OCI-M1 (cell line): ENCODE measurements at places on chromosomes 4 and X.

GRCh38 chr4:106694232-106694631, 325.7 kb upstream of the GIMD1 start:
- DNase-seq: peak; percentile 50

DNA sequence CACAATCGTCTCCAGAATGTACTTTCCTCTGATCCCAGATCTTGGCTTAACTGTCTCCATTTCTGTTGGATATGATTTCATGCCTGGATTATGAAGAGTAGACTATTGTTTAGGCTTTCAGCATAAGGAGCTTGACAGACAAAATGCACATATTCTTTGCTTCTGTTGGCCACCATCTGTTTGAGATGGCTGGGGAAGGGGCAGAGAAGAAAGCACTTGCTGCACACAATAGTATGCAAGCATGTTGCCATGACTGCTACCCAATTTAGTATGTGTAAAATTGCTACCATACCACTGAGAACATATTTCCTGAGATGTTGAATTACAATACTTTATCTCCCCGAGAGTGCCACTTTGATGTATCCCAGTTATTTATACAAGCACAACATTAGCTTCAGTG, 127.9 kb upstream of the BMPR1B start:
- no peak for DNase-seq

GRCh38 chr4:83563998-83564397, 28.1 kb downstream of the GPAT3 start:
- peak; percentile 19 for DNase-seq

DNA sequence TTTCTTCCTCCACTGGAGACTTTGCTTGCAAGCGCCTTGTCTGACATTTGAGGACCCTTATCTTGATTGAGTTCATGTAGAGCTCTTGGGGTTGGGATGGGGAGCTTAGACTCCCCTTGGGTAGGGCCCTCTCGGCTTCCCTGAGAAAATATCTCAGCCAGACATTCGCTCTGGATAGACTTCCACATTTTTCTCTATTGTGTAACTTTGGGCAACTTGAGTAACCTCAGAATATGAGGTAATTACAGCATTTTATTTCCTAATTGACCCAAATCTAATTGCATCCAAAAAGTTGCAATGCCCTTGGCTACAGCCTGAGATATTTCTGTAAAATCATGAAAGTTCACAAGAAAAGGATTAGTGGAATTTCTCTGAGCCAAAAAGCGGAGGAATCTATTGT, 102.8 kb upstream of the MXRA5 start:
- no peak for DNase-seq

- DNase-seq: no peak
Measured at GRCh38 chrX:91331476-91331875, 103.2 kb upstream of the PABPC5 start.

GRCh38 chrX:65862638-65863037, 177.2 kb downstream of the VSIG4 start:
- DNase-seq: no peak

- DNase-seq: peak; percentile 46
Measured at GRCh38 chr4:90951037-90951436, 823.8 kb downstream of the CCSER1 start.

DNA sequence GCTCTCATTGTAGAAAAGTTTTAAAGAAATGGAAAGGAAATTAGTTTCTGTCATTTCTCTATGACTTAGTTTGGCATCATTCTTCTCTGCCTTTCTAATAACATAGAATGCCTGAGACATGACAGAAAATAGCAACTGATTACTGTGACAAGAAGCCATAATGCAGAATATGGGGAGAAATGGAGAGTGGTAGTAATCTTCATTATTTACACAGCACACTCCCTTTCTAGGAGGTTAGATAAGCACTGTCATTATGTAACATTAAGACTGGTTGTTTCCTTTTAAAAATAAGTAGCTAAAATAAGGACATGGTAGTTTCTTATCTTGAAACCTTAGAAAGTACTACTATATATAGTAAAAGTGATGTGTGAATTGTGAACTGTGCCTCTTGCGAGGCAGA, 1227.9 kb upstream of the PABPC4L start:
- no peak for DNase-seq

DNA sequence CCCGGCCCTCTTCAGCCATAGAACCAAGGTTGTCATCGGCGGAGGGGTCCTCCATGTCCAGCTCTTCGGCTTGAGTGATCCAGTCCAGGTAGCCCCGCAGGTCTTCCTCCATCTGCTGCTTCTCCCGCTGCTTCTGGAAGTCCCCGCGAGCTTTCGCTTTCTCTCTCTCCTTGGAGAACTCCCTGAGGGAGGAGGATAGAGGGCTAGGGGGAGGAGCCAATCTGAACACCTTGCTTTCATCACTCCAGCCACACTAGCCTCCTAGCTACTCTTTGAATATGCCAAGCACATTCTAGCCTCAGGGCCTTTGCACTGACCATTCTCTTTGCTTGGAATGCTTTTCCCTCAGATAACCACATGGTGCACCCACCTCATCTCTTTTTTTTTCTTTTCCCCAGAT, 6.2 kb downstream of the CACNA1F start:
- DNase-seq: no peak

GRCh38 chr4:109861916-109862511, 14.1 kb downstream of the LRIT3 start:
- no peak for DNase-seq

- no peak for DNase-seq
Measured at GRCh38 chr4:67929426-67929825, 33.9 kb downstream of the TMPRSS11A start.

DNA sequence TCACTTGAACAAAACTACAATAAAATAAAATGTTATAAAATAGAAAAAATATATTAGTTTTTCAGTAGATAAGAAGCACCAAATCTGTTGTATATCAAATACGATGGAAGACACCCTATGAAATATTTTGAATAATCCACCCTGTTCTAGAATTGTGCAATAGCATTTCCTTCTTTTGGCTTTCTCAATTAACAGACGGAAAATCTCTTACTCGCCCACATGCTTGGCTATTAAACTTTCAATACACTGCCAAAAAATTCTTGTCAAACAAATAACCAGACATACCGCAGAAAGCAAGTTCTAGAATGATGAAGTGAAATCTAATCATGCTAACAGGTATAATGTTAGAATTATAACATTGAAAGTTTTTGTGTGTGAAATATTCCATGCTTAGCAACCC, 671.6 kb upstream of the SLIT2 start:
- DNase-seq: no peak

GRCh38 chrX:141375011-141375760, 132.9 kb upstream of the SPANXC start:
- DNase-seq: no peak

DNA sequence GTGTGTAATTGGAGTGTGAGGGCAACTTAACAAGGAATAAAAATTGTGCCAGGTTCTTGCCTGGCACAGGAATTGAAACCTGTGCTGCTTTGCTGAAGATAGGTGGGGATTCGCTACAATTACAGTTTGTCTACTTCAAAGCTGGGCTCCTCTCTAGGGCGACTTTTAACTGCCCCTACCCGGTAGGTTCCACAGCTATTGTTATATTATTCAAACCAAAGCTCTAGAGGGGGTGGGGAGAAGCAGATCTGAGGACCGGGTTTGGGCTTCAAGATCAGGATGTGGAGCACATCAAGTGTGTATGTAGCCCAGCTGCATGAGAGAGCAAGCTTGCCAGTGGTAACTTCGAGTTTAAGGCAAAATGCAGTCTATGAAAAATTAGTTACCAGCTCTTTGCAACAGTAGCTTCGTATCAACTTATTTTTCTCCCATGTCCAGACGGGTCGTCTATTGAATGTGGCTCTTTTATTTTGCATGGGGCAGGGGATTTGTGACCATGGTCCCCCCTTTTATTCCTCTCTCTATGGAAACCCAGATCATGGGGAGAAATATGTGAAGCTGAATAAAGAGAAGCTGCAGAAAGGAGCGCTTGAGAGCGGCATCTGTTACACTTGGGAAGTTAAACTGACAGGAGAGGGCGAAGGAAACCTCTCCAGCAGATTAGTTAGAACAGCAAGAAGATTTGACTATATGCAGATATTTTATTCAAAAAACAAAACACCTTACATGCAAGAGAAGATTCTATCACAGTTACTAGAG, 3.2 kb upstream of the POU3F4 start:
- DNase-seq: no peak

GRCh38 chr4:94590493-94590892, 138.8 kb downstream of the PDLIM5 start:
- DNase-seq: no peak

GRCh38 chrX:134000260-134001245, 15.2 kb upstream of the GPC3 start:
- no peak for DNase-seq

- DNase-seq: no peak
Measured at GRCh38 chr4:98377559-98377958, 116.4 kb downstream of the RAP1GDS1 start.

DNA sequence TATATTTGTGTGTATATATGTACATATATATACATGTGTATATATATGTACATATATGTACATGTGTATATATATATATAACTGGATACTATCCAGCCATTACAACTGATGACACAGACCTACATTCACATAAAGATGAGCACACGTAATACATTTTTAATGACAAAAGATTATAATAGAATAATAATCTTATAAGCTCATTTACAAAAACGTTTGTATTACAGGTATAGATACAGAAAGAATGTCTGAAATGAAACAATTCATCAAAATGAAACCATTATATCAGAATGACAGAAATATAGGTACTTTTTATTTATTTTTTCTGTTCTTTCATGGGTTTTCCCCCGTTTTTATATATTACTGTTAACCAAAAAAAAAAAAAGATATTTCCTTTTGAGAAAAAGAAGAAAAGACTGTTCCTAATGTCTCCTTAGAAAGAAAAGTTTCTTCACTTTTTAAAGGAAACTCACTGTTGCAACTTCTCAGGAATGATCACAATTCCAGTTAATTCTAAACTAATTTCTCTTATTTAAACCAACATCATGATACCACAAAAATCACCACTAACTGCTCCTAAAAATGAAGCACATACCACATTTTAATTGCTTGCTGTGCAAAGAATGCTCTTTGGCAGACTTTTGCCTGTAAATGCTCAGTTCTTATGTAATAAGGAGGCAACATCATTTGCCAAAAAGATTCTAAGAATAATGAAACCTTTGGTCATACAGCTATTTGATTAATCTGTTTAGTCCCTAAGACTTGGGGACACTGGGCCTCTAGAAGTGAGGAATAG, 18.9 kb downstream of the LEF1 start:
- DNase-seq: peak; percentile 25

GRCh38 chrX:41336447-41336846, 2.5 kb downstream of the DDX3X start:
- DNase-seq: no peak

DNA sequence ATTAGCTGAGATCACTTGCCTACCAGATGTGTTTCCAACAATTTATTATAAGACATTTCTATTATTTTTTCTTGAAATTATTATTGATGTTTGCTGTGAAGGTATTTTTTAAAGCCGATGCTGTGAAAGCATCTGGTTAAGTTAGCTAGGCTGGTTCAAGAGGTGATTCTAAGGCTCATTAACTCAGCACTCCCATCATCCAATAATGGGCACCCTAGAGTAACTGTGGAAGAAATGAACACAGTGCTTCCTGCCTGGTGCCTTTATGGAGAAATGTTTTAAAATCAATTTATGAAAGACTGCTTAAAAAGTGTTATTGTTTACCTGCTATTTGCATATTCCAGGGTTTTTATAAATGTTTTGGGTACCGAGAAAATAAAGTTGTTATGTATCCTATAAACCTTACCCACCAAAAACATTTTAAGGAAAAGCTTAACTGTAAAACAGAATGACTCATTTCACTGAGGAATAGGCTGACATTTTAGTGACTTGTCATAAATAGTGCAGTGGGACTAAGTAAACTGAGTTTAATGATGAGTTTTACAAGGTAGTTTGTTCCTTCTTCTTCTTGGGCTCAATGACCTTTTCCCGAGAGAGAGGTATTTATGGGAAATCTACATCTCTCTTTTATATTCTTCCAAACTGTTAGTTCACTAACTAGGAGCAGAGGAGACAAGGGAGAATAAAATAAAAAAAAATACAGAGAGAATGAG, 310.0 kb upstream of the AADAT start:
- no peak for DNase-seq

GRCh38 chr4:54224996-54225597, 4.0 kb upstream of the PDGFRA start:
- DNase-seq: no peak

GRCh38 chr4:111631215-111631999, 513.8 kb upstream of the FAM241A start:
- peak; percentile 68 for DNase-seq

DNA sequence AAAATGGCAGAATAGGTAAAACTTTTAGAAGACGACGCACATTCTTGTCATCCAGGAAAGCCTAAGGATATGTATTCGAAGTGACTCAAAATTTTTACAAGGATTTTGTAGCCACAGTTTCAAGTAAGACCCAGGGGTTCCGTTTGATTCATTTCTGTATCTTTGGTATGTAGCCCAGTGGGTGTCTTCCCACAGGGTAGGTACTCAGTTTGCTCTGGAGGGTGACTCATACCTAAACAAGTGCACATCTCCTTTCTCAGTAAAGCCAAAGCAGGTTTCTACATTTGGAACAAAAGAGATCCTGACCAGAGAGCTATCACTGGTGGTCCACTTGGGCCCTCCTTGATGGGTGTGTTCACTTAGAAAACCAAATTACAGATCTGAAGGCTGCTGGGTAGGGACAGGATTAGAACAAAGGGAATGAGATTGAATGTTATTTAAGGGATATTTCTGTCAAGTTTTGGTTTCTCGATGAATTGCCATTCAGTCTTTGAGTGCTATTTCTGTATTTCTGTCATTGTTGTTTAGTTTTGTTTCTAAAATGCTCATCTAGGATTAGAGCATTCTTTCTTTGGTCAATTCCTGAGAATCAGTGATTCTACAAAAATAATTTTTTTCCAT, 56.1 kb downstream of the PLS3 start:
- DNase-seq: peak; percentile 4

DNA sequence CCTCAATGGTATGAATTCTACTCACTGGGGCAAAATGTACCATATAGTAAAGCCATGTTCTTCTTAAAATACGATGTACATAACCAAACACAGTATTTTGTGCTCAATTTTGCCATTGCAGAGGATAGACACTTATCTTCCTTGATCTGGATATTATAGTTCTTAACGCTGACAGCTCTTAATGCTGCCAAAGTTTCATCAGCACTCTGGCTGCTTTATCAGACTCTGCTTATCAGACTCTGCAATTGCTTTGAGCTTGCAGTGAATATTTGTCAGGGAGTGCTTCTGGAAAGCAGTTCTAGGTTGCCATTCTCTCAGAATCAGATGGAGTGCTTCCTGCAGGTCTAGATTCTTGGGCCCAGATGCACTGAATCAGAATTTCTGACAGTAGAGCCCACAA, 863.1 kb downstream of the CCSER1 start:
- peak; percentile 76 for DNase-seq

- DNase-seq: no peak
Measured at GRCh38 chr4:52572936-52573485, 86.1 kb downstream of the USP46 start.

GRCh38 chr4:3220476-3221183, 28.3 kb upstream of the MSANTD1 start:
- DNase-seq: no peak

- DNase-seq: no peak
Measured at GRCh38 chr4:137635601-137636000, 103.3 kb upstream of the PCDH18 start.

- DNase-seq: no peak
Measured at GRCh38 chrX:51281758-51282318, 50.8 kb upstream of the NUDT10 start.
